ENCODE measurements at places on chromosomes 12 and 14.

- DNase-seq, result no peak
Measured at GRCh38 chr12:93440043-93440835, 1.5 kb downstream of the UBE2N start.

GRCh38 chr12:103495469-103496456 is at the start of gene C12orf42:
C12orf42 (minus strand) TSS chr12:103495968; CDS start chr12:103478426, 17,542 bp downstream.
- peak; percentile 45 for DNase-seq

DNA sequence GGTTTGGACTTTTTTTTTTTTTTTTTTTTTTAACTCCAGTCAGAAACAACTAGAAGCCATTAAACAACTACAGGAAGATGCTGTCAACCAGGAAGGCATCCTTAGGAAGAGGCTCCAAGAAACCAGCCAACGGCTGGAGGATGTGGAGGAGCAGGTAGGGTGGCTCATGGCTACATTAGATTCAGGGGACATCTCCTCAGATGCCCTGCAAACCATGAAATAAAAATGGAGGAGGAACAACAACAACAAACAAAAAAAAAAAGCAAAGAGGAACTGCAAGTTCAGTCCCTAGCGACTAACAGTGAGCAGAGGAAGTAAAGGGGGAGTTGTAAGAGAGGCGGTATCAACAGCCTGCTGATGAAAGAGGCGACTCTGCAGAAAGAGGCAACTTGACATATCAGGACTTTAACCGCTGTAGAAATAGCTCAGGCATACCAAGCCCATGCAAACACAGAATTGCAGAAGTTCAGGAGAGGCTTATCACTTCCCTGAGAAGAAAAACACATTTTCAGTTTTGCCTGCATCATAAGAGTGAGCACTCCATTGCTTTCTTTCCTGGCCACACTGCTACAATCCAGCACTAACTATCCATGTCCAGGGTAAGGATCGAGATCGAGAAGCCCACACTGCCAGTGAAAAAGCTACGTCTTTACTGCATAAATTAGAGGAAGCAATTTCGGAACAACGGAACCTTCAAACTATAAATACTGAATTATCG is 103.5 kb upstream of the BCAT1 start:
- DNase-seq, result peak; percentile 36

DNA sequence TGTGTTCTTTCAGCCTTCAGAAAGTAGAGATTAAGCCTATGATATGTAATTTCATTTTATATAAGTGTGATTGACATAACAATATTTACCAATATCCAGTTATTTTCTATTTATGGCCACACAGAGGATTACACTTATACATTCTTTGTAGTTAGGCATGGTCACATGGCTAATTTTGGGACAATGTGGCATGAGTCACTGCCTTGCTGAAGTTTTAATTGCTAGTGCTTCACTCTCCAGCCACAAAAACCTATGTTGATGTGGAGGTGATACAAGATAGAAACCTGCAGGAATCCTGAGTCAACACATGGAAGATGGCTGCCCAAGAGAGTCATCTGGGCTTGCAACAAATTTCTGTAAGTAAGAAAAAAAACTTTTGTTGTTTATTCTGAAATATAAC is 17.0 kb downstream of the CLEC14A start:
- no peak for DNase-seq

DNA sequence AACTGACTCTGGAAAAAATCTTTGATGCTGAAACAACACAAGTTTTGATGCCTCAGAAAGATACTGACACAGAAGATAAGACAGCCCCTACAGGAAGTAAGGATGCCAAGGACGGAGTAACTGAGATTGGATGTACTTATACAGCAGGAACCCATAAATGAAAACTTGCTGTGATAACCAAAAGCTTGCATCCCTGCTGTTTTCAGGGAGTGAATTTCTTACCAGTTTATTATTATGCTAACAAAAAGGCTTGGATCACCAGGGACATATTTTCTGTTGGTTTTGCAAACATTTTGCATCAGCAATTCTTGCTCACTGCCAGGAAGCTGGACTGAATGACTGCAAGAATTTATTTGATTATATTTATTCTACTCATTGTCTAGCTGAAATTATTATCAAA is 197.7 kb downstream of the NAV3 start:
- DNase-seq, result no peak

DNA sequence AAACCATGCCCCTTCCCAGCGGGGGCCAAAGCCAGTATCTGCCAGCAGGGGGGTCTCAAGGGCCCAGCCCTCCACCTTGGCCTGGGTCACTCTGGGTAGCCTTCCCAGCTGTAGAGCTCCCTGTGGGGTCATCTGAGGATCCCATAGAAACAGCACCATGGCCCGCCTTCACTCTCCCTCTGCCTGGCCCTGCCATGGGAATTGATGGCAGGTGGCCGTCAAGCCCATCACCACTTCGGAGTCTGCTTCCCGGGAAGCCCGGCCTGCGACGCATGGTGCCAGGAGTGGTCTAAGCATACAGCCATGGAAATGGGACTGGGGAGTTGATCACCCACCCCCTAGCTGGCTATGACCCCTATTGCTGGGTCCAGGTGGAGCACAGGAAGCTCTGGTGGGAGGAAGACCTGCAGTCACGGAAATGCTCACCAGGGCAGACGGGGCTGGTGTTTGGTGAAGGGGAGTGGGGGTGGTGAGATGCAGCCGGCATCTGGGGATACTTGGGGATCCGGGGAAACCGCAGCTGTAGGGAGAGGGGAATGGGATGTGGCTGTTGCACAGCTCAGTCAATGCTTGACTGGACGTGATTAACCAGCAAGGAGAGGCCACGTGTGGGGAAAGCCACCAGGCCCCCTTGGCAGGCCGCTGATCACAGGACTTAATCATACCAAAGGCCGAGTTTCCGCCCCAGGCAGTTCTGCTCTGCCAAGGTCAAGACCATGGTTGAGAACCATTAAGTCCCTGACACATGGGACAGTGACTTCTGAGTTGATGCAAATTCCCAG is 52.2 kb upstream of the DIO3 start:
- no peak for DNase-seq

Data from stimulated activated CD4-positive, alpha-beta T cell treated with anti-CD3 and anti-CD28 coated beads, Interleukin-4, amount 100 ng/mL, for 24 hours (primary cell).